Left renal cortex interstitium (tissue), 4 donors: ENCODE measurements at places on chromosomes 16 and 17. TPM values are rescaled to one million over a fixed set of nuclear protein-coding genes. Genes with fewer than 3 reads are reported as not detected.

Gene SAP30BP
- polyA plus RNA-seq, result 101 TPM

Gene TMEM106A
- polyA plus RNA-seq, result 14.5 TPM

Gene PRSS53
- polyA plus RNA-seq, result 2.1 TPM

Gene SP6
- polyA plus RNA-seq, result 2.3 TPM

Gene TEKT1
- polyA plus RNA-seq, result 0.47 TPM

Gene PRR29
- polyA plus RNA-seq, result 3.6 TPM

Gene ZNF385C
- 10.0 TPM for polyA plus RNA-seq

Gene NSRP1
- 46.4 TPM for polyA plus RNA-seq

Gene FKBP10
- 191 TPM for polyA plus RNA-seq

Gene KRTAP2-3
- polyA plus RNA-seq, result not detected

Gene SCGB1C2
- 1.4 TPM for polyA plus RNA-seq

Gene HAPSTR1
- 45.8 TPM for polyA plus RNA-seq

Gene MT1G
- 13.2 TPM for polyA plus RNA-seq

Gene CORO1A
- 12.7 TPM for polyA plus RNA-seq

Gene CNGB1
- 0.03 TPM for polyA plus RNA-seq

Gene SETD1A
- 17.8 TPM for polyA plus RNA-seq

Gene KRT12
- polyA plus RNA-seq, result not detected

Gene SMIM36
- polyA plus RNA-seq, result not detected

Gene CCL14
- 23.0 TPM for polyA plus RNA-seq

Gene SPN
- 2.5 TPM for polyA plus RNA-seq

Gene TMEM220
- polyA plus RNA-seq, result 10.6 TPM

Gene MAPT
- polyA plus RNA-seq, result 9.2 TPM

Gene KCNH4
- 0.09 TPM for polyA plus RNA-seq

Gene PPM1E
- 3.4 TPM for polyA plus RNA-seq

Gene CIBAR2
- polyA plus RNA-seq, result 0.22 TPM

Gene MARCHF10
- polyA plus RNA-seq, result 1.0 TPM

Gene CHP2
- polyA plus RNA-seq, result 0.89 TPM

Gene SLC13A2
- 6.0 TPM for polyA plus RNA-seq

Gene CES2
- 48.1 TPM for polyA plus RNA-seq

Gene NPTX1
- polyA plus RNA-seq, result 1.1 TPM

Gene CCDC200
- polyA plus RNA-seq, result 6.6 TPM

Gene CPNE7
- 3.8 TPM for polyA plus RNA-seq

Gene KIF2B
- polyA plus RNA-seq, result not detected

Gene OR4D1
- polyA plus RNA-seq, result 0.07 TPM

Gene HS3ST2
- polyA plus RNA-seq, result 0.36 TPM
